Stimulated activated CD4-positive, alpha-beta T cell treated with anti-CD3 and anti-CD28 coated beads, Interleukin-1b, Interleukin-23, amount 100 ng/mL, for 4 hours (primary cell): ENCODE measurements at places on chromosomes 3 and 15.

DNA sequence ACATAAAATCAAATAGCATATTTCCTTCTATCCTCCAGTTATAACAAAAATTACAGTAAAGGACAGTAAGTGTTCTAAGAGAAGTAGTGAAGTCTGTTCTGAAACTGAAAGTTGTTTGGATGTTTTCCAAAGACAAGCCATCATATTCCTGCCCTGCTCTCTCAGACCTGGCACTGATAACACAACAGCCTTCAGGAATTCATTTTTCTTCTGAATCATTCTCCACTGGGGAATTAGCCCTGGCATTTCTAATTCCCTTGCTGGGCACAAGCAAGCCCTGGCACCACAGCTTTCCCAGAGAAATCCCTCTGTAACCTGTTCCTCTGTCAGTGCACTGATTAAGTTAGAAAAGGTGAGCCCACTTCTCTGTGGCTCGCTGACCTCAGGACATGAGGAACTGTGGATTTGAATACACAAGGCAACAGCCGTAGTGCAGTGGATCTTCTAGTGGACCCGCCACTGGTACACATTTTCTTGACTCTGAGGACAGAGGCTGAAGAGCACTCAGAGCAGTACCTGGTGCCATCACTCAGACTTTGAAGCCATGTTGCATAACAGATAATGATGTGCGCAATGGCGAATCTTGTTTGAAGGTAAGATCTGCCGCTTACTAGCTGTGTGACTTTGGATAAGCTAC is 61.6 kb downstream of the WWTR1 start:
- no peak for DNase-seq

DNA sequence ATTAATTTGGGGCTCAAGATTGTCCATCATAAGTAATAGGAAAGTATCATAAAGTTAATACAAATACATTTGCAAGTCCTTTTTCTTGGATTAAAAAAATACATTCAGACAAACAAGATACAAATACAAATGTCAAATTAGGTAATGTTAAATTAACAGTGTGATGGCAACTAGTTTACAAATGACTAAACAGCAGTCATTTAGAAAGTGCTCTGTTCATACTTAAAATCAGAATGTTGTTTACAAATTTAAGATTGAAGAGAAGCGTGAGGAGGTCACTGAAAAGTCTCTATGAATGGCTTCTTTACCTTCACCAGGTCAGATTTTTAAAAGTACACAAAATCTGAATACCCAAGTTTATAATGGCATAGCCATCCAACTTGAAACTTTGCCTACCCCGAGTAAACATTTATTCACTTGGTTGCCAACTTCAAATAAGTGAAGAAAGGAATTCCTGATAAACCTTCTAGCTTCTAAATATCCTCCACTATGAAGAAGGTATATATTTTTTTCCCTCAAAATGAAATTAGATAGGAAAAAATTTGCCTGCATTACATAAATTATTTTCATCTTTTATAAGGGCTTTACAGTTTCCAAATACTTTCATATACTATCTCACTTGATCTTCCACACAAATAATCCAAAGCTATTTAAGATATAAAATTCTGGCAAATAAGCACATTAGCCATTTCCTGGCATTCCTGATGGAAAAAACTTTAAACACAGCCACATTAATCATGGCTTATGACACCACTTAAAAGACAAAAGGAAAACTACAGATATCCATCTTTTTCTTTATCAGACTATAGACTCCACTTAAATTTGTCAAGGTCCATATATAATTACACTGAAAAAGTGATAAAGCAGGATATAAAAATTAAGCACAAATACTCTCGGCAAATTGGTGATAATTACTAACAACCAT is 11.5 kb upstream of the NEK10 start:
- DNase-seq: no peak

DNA sequence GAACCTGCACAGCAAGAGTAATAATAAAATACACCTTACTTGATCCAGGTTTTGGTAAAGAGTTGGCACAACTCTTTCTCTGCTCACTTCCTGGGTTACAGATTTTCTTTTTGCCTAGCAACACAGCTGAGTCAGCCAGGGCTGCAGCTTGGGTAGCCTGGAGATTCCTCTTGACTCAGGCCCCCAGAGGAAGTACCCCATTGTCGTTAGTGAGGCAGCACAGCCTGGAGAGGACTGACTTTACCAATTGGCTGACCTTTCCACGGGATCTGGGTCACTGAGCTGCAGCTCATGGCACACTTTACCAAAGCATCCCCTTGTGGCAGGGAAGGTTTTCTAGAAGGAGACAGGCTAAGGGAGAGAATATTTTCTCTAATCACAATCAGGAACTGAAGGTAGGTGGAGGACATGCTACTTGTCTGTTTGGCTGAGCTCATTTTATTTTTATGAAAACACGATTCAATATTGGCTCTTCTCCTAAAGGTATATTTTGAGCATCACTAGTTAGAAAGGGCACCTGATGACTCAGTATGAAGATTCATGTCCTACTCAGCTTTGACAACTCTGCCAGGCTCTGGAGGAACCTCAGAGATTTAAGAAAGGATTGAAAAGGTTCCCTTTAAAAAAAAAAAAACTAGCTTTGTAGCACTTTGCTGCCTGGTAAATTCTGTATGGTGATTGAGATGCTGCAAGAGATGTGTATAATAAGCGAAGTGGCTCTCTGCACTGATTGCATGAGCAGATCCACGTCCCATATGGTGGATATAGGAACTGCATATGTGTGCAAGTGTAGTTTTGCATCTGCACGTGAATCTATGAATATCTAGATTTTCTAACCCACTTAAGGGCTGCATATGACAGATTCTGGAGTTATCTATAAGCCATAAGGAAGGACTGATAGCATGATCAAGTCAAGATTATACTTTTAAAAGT is 124.8 kb downstream of the CHDH start:
- DNase-seq: no peak

DNA sequence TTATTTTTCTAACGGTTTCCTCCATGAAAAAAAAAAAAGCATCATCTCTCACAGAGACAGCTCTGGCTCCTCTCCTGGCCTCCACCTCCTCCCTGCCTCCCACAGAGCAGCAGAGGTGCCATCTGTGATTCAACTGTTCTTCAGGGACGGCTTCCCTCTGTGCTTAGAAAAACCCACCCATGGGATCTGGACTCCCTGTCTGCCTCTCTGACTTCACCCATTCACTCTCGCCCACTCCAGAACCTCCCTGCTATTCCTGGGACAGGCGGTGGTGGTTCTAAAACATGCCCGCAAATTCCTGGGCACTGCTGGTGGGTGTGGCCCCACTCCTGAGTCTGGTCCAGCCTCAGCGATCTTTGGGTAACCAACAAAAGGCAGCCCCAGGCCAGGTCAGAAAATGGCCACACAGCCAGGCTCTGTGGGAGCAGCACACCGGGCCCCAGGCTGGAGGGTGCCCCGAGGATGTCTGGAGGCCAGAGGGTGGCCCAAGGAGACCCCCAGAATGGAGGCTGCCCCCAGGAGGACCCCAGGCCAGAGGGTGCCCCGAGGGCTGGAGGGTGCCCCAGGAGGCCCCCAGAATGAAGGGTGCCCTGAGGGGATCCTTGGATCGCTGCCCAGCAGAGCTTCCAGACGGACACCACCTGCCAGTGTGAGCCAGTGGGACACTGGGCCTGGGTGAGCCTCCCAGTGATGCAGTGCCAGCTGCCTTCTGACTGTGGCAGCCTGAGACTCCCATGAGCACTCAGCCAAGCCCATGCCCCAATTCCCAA is 2.6 kb upstream of the CHST13 start:
- no peak for DNase-seq

GRCh38 chr15:58312031-58312430 is 119.8 kb upstream of the LIPC start:
- DNase-seq: no peak
